ENCODE measurements at places on chromosomes 11 and 22.

- DNase-seq, result no peak
These were observed 31.6 kb downstream of the SBF1 start for GRCh38 chr22:50443197-50443596.

GRCh38 chr11:81004576-81004975 lies 1563.7 kb upstream of the TENM4 start:
- no peak for DNase-seq

DNA sequence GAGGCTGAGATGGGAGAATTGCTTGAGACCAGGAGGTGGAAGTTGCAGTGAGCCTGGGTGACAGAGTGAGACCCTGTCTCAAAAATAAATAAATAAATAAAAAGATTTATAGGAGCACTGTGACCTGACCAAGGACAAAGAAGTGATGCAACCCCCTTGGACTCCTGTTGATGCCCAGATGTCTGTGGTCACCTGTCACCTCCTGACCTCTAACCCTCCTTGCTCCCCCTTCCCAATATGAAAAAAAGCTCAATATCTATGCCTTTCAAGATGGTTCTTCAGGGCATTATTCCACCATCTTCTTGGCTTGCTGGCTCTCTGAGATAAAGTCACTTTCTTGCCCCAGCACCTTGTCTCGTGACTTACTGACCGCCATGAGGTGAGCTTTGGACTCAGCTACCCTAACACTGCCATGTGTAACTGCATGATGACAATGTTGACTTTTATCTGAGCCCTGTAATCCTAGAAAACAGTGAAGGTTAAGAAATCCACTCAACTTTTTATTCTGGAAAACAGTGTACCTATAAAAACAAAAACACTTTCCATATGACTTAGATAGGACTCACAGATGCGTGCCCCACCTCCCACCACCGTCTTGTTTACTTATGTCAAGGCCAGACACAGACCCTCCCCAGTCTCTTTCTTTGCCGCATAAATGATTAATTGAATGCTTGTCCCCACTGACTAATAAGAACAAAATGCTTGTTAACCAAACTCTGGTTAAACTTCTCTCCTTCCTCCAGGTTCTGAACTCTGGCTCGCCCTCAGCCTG lies 360.5 kb downstream of the BUD13 start:
- DNase-seq, result no peak

DNA sequence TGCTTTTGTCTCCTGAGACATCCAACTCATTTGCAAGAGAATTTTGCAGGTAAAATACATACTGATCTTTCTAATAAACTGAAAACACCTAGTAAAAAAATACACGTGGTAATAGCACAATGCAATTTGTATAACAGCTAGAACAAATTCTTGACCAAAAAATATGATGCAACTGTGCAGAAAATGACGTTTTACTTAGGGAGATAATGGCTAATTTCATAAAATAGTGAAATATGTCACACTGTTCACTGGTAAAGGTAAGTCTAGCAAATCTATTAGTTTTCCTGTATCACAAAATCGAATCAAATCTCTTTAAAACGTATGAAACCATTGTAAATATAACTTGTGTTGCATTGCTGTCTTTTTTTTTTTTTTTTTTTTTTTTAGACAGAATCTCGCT lies 130.0 kb downstream of the VPREB1 start:
- DNase-seq, result no peak

All from KBM-7 (cell line).